ENCODE measurements at places on chromosomes 11 and 22.

- no peak for DNase-seq
These were observed 15.6 kb downstream of the UBE2L3 start for GRCh38 chr22:21582801-21583740.

GRCh38 chr22:29901354-29901753 is 18.4 kb downstream of the MTMR3 start:
- DNase-seq = peak; percentile 18

- DNase-seq = peak; percentile 31
These were observed 562 bp downstream of the ZBED4 start for GRCh38 chr22:49853981-49854831.

- no peak for DNase-seq
These were observed 3.0 kb downstream of the RPS25 start for GRCh38 chr11:119015054-119015611.

DNA sequence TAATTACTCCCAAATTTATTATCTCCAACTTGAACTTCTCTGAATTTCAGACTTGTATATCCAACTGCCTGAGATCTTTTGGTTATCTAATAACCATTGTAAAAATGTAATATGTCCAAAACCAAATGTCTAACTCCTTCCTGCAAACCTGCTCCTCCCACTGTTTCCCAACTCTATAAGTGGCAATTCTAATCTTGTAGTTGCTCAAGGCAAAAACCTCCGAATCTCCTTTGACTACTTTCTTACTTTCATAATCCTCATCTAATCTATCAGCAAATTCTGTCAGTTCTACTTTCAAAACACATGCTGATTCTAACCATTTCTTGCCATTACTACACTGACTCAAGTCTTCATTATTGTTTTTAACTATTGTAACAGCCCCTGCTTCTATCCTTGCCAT is 55.7 kb downstream of the FAM168A start:
- DNase-seq = peak; percentile 44

DNA sequence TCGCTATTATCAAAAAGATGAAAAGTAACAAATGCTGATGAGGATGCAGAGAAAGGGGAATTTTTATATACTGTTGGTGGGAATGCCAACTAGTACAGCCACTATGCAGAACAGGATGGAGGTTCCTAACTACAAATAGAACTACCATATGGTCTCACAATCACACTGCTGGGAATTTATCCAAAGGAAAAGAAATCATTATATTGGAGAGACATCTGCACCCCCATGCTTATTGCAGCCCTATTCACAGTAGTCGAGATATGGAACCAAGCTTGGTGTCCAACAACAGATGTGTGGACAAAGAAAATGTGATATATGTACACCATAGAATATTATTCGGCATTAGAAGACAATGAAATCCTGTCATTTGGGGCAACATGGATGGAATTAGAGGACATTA is 19.6 kb upstream of the POU2AF2 start:
- DNase-seq = no peak

GRCh38 chr11:72242141-72242540 is 1.8 kb downstream of the PHOX2A start:
- DNase-seq = no peak

DNA sequence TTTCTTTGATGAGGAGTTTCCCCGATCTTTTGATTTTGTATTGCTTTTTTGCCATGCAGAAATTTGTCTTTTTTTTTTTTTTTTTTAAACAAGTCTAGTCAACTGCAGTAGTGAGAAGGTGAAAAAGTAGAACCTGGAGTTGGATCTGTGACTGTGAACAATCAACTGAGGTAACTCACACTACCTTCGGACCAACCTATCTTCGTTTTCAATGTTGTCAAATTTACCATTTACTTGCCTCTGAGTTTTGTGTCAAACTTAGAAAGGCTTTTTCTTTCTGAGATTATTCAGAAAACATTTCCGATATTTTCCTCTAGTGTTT is 20.5 kb downstream of the KLHL22 start:
- no peak for DNase-seq

DNA sequence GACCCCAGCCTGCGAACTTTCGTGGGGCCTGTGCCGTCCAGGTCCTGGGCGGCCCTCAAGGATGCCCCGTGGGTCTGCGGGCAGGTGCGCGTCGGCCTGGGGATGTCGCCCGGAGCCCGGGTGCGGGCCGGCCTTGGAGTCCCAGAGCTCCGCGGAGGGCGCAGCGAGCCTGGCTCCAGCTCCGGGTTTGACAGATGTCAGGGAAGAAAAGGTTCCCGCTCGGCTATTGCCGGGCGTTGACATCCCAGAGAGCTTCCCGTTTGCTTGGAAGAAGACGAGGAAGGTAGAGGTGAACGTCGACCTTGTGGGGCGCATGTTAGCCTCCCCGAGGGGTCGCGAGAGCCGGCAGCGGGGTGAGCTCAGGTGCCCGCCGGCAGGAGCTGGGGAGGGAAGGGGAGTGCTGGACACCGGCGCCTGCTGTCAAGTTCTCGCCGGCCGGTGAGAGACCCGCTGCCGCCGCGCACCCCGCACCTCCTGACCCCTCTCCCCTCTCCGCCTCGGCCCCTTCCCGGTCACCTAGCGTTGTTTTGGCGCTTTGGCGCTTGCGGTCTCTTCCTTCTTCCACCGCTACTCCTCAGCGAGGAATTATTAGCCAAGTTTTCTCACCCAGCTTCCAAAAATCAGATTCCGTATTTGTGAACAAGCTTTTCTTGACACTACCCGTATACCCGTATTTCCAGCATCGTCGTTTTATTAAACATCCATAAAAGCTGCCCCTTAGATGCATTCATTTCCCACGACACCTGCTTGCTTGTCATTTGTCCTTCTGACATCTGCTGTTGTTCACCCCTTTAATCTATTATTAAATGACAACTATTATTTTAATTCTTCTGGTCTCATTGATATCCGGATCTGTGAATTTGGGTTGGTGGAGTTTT is 1.3 kb downstream of the BMAL1 start:
- DNase-seq = no peak

DNA sequence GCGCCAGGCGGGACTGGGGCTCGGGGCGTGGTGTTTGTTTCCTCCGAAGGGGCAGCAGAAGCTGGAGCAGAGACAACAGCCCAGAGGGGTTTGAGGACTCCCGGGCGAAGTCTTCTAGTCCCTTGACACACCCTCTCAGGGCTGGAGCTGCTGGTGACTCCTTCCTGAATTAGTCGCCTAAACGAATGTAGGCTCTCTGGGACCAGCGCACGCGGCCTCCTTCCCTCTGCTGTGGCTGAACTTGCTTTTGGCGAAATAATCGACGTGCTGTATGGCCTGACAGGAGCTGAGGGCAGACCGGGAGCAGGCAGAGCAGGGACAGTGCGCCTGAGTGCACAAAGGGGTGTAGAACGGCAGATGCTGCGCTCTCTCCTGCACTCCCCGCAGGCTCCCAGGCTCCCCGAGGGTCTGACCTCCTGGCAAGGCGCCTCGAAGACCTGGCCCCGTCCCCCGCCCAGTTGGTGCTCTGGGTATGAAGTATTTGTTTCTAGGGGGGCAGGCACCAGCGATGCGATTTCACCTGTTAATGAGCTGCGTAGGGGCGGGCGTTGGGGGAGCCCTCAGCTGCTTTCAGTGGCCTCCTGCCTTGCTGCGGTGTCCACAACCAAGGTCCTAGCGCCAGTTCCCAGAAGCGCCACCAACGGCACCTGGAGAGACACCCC is 5.3 kb downstream of the SLC17A6 start:
- DNase-seq = no peak

- DNase-seq = no peak
These were observed 38.2 kb upstream of the PARVG start for GRCh38 chr22:44142421-44143104.

GRCh38 chr22:20439928-20440575 is 2.4 kb upstream of the SCARF2 start:
- DNase-seq = no peak

- no peak for DNase-seq
These were observed 100.5 kb downstream of the TTC17 start for GRCh38 chr11:43459246-43459645.

DNA sequence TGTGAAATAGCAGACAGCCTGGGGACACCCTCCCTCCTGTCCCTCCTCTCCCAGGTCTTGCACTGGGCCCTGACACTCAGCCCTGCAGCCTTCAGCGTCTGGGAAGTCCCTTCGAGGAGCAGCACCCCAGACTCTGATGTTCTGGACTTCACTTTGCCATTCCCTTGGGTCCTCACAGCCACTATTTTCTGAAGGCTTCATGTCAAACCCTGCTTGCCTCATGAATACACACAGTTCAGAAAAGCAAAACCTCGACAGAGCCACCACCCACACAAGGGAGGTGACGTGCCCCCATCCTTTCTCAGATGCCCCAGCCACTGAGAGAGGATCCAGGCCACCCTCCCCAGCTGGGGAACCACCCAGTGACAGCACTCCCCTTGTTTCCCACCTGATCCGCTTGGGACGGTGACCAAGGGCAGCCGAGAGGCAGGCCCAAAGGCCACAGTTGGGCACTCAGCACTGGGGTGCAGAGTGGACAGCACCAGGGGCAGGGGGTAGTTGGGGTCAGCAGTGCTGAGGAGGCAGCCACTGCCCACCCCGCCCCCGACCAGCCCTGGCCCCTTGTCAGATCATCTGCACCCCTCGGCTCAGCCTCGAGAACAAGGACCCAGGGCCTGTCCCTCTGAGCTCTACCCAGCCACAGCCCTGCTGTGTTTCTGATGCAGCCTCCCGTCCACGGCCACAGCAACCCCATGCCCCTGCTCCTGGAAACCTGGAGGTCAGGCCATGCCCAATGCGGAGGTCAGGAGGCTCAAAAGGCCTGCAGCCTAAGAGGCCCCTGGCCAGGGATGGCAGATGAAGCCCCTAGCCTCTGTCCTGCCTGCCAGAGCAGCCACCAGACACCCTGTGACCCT is 3.1 kb upstream of the TNNT3 start:
- DNase-seq = no peak

GRCh38 chr11:68749229-68750123 is 1.8 kb downstream of the TESMIN start:
- DNase-seq = peak; percentile 12

DNA sequence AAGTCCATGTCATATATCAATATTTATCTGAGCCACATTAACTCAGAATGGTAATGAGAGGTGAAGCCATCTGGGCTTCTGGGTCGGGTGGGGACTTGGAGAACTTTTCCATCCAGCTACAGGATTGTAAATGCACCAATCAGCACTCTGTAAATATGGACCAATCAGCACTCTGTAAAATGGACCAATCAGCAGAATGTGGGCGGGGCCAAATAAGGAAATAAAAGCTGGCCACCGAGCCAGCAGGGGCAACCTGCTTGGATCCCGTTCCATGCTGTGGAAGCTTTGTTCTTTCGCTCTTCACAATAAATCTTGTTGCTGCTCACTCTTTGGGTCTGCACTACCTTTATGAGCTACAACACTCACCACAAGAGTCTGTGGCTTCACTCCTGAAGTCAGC is 253.4 kb downstream of the JRKL start:
- DNase-seq = no peak

DNA sequence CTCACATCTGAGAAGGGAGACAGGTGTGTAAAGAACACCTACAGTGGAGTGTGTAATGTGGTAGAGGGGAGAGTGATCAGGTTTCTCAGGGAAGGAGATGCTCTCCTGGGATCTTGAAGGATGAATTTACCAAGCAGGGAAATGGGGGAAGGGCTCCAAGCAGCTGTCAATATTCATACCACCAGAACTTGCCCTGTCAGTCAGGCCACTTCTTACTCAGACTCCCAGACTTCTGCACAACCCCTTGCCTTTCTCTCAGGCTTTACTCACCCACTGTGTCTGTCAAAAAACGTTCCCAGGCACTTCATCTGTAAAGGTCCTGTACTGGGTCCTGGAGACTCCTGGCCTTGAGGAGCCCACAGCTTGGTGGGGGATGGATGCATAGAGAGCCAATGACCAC is 14.0 kb upstream of the FCHSD2 start:
- DNase-seq = no peak

- DNase-seq = no peak
These were observed 97.5 kb upstream of the CD82 start for GRCh38 chr11:44467931-44468330.

DNA sequence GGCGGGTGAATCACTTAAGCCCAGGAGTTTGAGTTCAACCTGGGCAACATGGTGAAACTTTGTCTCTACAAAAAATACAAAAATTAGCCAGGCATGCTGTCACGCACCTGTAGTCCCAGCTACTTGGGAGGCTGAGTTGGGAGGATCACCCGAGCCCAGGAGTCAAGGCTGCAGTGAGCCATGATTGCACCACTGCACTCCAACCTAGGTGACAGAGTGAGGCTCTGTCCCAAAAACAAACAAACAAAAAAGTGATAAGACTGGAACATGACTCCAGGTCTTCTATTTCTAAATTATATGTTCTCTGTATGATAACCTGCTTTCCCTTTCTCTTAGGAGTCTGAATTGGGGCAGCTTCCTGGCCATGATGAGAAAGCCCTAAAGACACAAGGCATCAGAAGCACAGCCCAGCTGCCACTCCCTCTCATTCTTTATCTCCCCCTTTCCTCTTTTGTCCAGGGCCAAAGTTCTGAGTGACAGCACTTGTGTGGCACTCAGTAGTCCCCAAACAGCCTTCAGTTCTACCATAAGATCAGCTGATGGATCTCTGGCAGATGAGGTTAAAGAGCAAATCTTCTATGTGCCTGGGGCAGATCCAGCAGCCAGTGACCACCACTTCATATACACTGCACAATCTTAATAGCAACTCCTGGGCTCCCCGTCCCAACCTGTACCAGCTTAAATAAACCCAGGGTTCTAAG is 136.0 kb downstream of the C11orf58 start:
- no peak for DNase-seq

All from cardiac fibroblast (primary cell).